ENCODE measurements at places on chromosomes 13 and 19.

GRCh38 chr19:12932392-12933286 is 872 bp downstream of the FARSA start:
- DNase-seq, result no peak

- DNase-seq, result peak; percentile 79
These were observed 7.7 kb downstream of the PNMA8B start for GRCh38 chr19:46487802-46488445.

GRCh38 chr13:69324090-69324886 is 783.3 kb upstream of the ATXN8OS start:
- DNase-seq, result peak; percentile 16

GRCh38 chr13:110307767-110308655 is 927 bp downstream of the COL4A2 start:
- no peak for DNase-seq

- DNase-seq, result no peak
These were observed 11.6 kb downstream of the WTIP start for GRCh38 chr19:34493038-34493648.

- no peak for DNase-seq
These were observed 103.9 kb upstream of the UBL3 start for GRCh38 chr13:29954082-29955028.

DNA sequence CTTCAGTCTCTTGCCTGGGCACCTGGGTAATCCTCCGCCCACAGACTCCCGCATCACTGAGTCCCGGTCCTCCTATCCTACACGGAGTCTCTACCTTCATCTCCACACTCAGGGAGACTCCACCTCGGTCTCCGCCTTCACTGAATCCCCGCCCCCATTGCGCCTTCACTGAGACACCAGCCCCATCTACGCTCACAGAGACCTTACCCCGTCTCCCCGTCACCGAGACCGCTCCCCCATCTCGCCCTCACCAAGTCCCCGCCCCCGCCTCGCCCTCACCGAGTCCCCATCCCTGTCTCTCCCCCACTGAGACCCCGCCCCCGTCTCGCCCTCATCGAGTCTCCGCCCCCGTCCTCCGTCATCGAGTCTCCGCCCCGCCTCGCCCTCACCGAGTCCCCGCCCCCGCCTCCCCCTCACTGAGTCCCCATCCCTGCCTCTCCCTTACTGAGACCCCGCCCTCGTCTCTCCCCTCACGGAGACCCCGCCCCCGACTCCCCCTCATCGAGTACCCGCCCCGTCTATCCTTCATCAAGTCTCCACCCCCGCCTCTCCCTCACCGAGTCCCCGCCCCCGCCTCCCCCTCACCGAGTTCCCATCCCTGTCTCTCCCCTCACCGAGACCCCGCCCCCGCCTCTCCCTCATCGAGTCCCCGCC is 23.1 kb upstream of the ZNF846 start:
- DNase-seq, result peak; percentile 94

DNA sequence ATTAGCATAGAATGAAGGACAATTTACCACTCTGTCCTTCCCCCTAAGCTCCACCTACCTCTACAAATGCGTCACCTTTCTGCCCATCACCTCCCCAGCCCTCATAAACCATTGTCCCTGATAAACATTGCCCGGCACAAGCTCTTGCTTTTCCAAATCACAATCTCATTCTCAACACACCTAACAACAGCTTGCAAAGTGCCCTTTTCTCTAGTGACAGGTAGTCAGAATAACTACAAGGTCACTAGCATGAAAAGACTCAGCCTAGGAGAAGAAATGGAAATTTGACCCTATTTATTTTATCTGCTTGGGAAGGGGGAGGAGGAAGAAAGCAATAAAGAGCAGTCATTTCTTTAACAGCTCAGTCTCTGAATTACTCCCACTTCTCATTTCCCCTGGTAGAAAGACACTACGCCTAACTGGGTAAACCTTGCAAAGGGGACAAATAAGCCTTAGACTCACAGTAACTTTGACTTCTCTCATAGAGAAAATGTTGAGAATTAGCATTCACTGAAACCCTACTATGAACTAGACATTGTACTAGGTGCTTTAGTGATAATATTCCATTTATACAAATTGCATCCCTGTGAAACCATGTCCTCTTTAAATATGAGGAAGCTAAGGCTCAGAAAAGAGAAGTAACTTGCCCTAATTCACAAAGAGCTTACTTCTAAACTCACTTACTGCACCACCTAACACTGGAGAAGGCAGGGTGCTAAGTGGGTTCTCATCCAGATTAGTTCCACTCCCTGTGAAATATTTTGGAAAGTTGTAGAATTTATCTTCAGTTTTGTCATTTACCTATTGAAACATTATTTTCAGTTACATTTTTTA is 116.2 kb upstream of the FNDC3A start:
- DNase-seq, result no peak

DNA sequence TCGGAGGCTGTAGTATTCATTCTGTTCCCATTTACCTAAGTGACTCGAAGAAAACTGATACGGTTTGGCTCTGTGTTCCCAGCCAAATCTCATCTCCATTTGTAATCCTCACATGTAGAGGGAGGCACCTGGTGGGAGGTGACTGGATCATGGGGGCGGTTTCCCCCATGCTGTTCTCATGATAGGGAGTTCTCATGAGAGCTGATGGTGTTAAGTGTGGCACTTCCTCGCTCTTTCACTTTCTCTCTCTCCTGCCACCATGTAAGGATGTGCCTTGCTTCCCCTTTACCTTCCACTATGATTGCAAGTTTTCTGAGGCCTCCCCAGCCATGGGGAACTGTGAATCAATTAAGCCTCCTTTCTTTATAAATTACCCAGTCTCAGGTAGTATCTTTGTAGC is 23.5 kb downstream of the SLAIN1 start:
- DNase-seq, result no peak

GRCh38 chr13:95626768-95627167 is 17.7 kb downstream of the DZIP1 start:
- DNase-seq, result no peak

Measured in right lung (tissue), 10 donors.